Stimulated activated CD4-positive, alpha-beta T cell treated with anti-CD3 and anti-CD28 coated beads, Interleukin-2, amount 100 ng/mL, for 24 hours (primary cell): ENCODE measurements at places on chromosomes 3 and 15.
A peak's percentile ranks its signal among the peaks of the same experiment; 100 is the strongest.

GRCh38 chr3:42517117-42517516 is 14.7 kb downstream of the VIPR1 start:
- no peak for DNase-seq

DNA sequence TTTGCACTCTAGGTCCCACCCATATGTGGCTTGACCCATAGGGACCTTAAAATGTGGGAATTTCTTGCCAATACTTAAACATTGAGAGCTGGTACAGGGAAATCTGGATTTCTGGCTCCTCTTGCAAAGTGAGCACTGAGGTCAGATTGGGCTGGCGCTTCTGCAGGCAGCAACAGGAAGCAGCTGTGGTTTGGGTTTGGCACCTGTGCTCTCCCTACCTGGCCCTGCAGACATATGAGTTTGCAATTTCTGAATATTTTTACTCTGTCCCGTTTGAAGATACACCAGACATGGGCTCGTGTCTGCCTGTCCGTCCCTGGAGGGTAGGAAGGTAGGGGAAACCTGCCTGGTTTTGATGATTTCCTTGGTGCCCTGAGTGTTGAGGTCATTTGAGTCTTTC is 74.8 kb upstream of the SEC13 start:
- peak; percentile 22 for DNase-seq

DNA sequence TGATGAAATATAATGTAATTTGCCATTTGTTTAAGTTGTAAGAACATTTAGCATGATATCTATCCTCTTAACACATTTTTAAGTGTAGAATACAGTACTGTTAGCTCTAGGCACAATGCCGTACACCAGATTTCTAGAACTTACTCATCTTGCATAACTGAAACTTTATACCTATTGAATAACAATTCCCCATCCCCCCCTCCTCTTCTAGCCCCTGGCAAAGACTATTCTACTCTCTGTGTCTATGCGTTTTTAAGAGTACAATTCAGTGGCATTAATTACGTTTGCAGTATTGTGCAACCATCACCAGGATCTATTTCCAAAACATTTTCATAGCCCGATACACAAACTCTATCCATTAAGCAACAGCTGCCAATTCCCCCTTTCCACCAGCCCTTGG is 261.7 kb downstream of the PLOD2 start:
- DNase-seq: no peak

DNA sequence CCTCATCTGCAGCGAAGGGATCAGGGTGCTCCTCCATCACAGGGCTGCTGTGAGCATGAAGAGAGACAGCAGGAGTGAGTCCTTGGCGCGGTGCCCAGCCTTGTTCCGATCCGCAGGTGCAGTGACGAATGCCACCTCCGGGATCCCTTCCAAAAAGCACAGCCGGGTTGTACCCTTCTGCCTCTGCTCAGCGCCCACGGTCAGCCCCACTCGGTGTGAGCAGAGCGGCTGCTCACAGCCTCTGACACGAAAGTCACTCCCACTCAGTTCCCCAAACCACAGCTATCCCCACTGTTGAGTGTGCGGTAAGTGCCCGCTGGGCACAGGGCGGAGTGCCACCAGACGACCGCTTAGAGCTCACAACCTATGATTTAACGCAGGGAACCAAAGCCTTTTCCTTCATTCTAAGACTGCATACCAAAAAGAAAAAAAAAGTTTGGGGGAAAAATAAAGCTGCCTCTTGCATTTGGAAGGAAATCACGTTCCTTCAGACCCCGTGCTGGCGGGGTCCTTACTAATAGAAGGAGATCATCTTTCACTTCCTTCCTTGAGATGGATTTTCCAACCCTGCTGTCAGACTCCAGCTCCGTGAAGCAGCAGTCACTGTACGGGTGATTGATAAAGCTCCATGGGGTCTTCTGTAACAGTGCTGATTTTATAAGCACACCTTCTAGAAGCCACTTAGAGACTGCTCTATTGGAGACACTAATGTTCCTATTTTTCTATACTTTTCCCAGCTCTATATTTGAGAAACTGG is 34.7 kb upstream of the TUBGCP5 start:
- no peak for DNase-seq

- no peak for DNase-seq
Measured at GRCh38 chr3:145760036-145760435, 400.9 kb downstream of the PLOD2 start.

DNA sequence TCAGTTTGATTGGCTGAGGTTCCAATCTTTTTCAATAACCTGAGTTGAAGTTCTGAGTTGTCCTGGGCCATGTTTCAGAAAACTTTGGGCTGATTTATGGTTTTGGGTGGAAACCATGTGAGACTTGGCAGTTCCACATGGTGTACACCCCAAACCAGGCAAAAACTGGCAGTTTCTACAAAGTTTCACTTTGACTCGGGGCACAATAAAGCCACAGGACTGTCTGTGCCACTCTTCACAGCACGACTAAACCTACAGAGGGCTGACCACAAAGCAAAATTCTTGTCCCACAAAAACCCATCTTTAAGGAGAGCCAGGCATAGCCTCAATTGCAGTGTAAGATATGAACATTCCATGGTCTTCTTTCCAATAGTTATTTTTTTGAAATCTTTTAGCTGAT is 155.0 kb downstream of the DUT start:
- DNase-seq: no peak

- no peak for DNase-seq
Measured at GRCh38 chr3:100424261-100424660, 22.9 kb downstream of the LNP1 start.

DNA sequence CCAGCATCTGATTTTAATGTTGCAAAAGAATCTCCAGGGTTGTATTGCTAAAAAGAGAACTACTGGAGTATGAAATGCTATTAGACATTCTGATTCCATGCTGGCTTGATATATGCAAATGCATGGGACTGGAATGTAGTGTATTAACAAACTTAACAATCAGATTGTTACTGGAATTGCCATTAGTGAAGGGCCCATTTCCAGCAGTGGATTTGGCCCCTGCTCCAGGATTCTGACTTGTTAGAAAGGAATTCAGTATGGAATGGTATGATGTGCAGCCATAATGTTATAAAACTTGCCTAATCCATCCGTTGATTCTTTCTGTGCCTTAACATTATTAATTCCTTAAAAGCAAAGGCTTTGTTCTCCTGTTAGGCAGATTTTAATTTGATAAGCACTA is 7.9 kb downstream of the ARRDC4 start:
- no peak for DNase-seq

DNA sequence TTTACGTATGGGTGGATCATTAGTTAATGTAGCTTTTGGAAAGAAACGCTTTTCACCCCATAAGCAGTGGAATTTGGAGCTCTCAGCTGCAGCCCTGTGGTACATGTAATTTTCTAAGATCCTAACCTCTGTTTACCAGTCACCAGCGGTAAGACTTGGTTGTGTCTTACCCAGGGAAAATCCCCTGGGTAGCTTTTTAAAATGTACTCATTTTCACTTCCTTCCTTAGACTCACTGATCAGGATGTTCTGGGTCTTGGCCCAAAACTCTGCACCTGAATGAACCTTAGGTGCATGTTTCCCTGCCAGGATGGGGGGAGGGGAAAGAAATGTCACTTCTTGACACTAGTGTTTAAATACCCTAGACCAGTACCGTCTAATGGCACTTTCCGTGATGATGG is 605.2 kb downstream of the MAGI1 start:
- no peak for DNase-seq

GRCh38 chr15:90394748-90395442 is 6.9 kb downstream of the IQGAP1 start:
- no peak for DNase-seq

GRCh38 chr3:24680214-24680967 is 185.7 kb upstream of the THRB start:
- DNase-seq: peak; percentile 56

DNA sequence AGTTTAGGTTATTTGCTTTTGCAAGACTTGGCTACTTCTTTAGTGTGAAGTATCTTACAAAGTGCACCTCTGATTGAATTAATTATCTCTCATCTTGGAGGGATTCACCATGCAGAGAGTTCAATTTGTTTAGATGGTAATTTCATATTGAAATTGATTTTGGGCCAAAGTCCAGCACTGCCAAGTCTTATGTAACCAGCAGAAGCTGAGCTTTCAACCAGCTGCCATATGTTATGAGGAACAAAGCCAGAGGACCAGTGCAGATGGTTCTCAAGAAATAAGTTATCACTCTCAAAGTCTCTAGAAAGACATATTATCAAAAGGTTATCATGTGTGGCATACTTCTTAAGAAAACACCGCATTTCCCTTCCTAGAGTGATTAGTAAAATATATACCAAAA is 29.0 kb downstream of the ABHD6 start:
- no peak for DNase-seq
